ENCODE measurements at places on chromosomes 5 and 9.

DNA sequence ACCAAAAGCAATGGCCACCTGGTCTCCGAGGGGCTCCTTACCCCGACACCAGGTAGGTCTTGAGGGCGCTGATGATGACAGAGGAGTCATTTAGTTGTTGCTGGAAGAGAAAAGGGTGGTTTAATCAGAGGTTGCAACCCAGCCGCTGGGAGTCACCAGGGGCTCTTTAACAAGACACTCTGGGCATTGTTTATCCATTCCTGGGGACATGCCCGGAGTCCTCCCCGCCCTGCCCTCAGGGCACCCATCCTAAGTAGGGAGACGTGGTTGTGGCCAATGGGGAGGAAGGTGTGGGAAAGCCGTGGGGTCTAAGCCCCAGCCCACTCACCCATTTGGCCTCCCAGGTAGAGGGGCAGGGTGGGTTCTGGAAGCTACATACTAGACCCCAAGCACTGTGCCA, 3.1 kb downstream of the PTGES2 start:
- no peak for DNase-seq

DNA sequence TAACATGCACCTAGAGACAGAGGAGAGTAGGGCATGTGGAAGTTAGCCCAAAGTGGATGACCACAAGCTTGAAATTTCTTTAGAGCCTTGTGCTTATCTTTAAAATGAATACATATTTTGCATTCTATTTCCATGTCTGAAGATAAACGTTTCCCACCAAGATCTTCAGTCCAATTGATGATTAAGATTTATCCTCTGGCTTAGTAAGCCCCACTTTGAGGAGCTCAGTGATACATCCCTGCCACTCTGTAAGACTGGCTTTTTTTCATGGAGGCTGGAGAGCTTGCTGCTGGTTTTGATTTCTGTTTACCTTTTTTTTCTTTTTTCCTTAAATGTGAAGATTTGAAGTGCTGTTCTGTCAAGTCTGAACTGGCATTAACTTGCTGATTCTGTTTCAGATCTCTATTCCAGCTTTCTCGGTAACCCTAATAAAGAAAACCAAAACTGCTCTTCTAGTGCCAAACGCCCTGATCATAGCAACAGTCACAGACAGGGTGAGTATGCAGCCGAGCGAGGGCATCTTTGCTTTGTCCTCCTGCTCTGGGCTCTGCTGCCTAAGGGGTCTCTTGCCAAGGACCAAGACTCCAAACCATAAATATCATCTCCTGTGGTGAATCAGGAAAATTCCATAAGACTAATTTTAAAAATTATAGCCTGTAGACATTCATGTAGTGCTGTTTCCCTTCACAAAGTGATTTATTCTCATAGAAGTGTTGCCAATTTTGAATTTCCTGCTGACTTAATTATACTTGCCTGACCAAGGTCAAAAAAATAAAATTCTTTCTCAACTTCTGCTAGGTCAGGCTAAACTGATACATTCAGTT, 54.3 kb downstream of the GRAMD2B start:
- no peak for DNase-seq

- DNase-seq, result no peak
Observed at GRCh38 chr5:20340126-20340525, 352.1 kb upstream of the CDH18 start.

DNA sequence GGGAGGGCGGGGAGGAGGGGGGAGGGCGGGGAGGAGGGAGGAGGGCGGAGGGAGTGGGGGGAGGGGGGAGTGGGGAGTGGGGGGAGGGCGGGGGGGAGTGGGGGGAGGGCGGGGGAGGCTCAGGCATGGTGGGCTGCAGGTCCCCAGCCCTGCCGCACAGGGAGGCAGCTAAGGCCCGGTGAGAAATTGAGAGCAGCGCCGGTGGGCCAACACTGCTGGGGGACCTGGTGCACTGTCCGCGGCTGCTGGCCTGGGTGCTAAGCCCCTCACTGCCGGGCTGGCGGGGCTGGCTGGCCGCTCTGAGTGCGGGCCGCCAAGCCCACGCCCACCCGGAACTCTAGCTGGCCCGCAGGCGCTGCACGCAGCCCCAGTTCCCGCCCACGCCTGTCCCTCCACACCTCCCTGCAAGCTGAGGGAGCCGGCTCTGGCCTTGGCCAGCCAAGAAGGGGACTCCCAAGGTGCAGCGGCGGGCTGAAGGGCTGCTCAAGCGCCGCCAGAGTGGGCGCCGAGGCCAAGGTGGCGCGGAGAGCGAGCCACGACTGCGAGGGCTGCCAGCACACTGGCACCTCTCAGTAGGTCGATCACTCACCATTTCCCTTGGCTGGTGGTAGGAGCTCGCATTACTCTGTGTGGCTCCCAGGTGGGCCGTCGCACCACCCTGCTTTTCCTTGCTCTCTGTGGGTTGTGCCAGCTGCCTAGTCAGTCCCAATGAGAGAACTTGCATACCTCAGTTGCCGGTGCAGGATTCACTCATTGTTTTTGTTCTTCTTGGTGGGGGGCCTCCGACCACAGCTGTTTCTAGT, 160.2 kb downstream of the CNTLN start:
- no peak for DNase-seq

DNA sequence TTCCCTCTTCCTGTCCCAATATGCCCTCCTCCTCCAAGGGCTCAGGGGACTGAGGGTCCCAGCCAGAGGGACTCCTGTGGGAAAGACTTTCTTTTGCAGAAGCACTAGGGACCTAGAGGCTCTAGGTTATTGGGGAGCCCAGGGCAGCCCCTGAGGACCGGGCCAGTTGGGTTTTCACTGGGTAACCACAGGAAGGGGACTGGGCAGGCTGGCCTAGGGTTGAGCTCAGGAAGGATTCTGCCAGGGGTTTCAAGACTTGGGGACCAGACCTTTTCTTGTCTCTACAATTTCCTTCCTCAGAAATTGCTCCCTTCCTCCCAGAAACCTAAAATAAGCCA, 24.4 kb upstream of the HMCN2 start:
- DNase-seq, result peak; percentile 59

DNA sequence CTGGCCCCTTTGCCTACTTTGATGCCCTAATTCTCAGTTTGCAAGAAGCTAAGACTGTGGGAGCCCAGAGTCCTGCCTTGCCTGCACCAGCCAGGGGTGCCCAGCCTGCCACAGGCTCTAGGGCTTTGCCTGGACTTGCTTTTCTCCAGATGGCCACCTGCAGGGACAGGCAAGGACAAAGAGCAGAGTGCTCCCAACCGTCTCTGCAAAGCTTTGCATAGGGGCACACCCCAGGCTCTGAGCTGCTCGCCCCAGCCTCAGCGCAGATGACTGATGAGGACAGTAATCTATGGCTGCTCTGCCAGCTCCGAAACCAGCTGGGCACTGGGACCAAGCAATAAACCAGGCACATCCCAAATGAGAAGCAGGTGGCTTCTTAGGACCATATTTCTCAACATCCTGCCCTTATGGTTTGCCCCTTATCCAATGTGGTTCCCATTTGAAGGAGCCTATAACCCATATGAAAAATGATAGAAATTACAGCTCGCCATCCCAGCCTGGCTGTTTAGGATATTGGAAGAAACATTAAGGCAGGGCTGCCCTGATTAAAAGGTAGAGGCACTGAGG, 25.4 kb upstream of the TCF7 start:
- no peak for DNase-seq

GRCh38 chr5:139882316-139882715, 86.7 kb downstream of the PSD2 start:
- no peak for DNase-seq

GRCh38 chr5:143182106-143182505, 221.4 kb downstream of the NR3C1 start:
- DNase-seq, result no peak

GRCh38 chr9:101229606-101230005, 155.2 kb downstream of the BAAT start:
- DNase-seq, result no peak

DNA sequence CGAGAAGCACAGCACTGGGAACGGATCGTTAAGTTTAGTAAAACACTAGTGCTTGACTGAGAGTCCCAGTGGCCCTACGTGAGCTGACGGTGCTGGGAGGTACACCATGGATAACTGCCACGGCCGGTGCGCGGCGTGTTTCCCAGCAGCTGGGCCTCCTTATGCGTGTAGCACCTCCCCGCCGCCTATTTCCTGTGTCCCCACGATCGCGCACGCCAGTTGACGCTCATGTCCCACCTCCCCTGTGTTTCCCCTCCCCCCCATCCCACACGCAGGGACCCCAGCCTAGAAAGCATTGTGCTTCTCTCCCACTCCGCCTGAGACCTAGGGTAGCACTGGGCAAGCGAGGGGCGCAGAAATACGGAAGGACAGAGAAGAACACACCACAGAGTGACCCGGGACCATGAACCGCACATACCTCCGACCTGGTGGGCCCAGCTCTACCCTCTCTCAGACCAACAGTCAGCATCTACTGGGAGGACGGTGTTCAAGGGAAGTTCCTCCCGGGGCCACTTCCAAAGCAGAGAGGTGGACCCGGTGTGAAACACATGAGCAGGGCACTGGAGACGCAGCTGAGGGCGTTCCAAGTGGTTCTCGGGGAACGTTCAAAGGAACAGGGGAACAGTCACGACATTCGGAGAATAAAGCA, 45.6 kb downstream of the DBH start:
- DNase-seq, result no peak

DNA sequence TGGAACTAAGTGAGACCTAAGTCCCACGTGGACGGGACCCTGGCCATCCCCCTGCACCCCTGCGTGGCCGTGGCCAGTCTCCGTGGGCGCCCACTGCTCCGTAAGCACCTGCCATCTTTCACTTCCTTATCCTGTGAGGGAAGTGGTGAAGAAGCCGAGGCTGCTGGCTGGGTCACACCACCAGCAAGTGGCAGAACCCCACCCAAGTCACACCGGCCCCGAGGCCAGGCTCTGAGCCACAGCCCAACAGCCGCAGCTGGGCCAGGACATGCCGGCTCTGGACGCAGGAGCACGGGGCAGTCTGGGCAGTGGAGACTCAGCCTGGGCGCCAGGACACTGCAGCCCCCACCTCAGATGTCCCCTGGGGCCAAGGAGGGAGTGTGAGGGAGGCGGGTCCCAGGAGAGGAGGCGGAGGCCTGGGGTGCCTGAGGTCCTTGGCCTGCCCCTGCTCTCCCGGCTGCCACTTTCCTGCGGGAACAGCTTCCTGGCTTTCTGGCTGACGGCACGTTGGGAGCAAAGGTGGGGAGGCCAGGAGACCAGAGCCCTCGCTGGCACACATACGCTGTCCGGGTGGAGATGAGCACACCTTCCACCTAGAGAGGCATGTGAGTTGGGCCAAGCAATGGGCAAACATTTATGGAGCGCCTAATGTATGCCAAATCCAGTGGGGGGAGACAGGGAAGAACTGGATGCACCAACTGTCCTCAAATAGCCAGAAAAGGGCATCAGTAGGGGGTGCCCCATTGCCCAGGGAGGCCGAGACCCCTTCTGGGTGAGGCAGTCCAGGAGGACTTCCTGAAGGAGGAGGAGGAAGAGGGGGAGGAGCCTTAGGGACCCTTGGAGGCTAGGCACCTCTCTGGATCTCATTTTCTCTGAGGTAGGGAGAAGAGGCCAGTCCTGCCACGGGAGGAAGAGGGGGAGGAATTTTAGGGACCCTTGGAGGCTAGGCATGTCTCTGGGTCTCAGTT, 43.9 kb upstream of the EGFL7 start:
- DNase-seq, result no peak

GRCh38 chr5:145887976-145888574, 15.3 kb upstream of the GRXCR2 start:
- no peak for DNase-seq

DNA sequence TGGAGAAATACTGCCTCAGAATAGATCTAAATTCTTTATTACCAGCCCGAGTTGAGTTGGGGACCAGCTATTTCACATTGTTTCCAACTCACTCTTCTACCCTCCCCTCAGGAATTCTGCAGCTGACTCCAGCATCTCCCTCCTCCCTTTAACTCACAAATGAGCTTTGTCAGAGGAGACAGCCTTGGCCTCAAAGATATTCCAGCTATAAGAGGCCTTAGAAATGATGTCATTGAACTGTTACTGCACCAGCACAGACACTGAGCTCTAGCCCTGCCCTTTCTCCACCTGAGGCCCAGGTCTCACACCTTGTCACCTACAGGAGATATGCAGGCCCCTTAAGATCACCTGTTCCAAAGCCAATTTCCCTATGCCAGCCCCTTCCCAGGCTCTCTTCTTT, 78.4 kb upstream of the ATP10B start:
- no peak for DNase-seq

GRCh38 chr9:82354279-82354659, 365.7 kb downstream of the SPATA31D1 start:
- DNase-seq, result no peak

GRCh38 chr5:68482199-68482598, 266.6 kb downstream of the PIK3R1 start:
- DNase-seq, result no peak

DNA sequence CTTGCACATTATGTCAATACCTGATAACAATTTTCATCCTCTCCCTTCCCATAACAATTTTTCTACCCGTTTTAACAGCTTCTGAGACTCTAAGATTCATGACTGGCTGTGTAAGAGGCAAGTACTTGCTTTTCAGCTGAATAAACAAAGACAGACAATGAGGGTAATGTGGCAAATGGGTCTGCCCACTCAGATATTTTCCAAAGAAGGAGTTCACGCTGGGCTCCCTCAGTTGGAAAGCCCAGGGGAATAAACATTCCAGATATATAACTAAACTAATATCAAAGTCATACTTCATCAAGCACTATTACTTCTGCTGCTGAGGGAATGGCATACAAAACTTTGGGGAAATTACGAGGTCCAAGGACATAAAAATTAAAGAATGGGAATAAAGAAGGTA, 24.4 kb downstream of the MEGF9 start:
- DNase-seq, result no peak

DNA sequence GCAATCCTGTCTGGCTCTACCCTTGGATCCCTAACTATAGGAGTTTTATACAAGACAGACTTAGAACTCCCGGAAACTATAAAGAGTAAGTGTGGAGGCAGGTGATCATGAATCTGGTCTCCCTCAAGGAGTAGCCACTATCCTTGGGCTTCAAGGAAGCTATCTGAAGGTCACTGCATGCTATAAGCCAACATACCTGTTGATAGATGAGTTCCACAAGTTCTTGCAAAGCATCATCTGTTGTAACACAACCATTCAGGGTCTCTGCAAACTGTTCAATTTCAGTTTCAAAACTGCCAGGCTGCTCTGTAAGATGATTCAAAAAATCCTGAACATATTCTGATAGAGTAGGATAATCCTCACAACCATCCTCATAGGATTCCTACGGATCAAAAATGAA, 9.3 kb downstream of the PAIP1 start:
- no peak for DNase-seq

DNA sequence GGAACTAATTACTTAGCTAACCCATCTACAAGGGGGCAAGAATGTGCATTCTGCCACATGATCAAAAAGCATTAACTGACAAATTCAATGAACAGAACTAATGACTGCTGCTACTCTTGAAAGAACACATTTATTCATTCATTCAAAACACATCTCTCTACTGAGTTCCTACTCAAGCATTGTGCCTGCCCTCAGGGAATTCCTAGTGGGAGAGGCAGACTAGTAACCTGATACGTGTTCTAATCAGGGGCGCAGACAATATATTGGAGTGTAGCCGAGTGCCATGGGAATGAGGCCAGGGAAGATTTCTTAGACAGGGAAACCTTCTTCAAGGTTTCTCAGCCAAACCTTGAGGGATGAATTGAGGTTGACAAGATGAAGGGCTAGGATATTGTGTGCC, 56.7 kb upstream of the PAPPA start:
- no peak for DNase-seq

DNA sequence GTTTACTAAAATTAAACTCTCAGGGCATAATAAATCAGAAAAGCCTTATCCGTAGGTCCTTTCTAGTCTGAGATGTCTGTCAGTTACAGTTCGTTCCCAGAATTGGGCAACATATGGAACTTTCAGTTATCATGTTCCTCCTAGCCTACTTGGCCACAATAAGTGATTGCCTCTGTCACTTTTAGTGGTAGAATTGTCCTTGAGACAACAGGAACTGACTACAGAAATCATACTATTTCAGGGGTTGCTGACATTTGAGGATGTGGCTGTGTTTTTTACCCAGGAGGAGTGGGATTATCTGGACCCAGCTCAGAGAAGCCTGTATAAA, 956 bp downstream of the ZNF189 start:
- no peak for DNase-seq

Measured in sigmoid colon (tissue), 7 donors.